NCI-H1930 (cell line): ENCODE measurements at places on chromosomes 16 and 17.

- no peak for DNase-seq
Measured at GRCh38 chr17:67194134-67194533, 50.9 kb downstream of the HELZ start.

GRCh38 chr17:69134112-69134511 lies 7.6 kb downstream of the ABCA6 start:
- DNase-seq = no peak

DNA sequence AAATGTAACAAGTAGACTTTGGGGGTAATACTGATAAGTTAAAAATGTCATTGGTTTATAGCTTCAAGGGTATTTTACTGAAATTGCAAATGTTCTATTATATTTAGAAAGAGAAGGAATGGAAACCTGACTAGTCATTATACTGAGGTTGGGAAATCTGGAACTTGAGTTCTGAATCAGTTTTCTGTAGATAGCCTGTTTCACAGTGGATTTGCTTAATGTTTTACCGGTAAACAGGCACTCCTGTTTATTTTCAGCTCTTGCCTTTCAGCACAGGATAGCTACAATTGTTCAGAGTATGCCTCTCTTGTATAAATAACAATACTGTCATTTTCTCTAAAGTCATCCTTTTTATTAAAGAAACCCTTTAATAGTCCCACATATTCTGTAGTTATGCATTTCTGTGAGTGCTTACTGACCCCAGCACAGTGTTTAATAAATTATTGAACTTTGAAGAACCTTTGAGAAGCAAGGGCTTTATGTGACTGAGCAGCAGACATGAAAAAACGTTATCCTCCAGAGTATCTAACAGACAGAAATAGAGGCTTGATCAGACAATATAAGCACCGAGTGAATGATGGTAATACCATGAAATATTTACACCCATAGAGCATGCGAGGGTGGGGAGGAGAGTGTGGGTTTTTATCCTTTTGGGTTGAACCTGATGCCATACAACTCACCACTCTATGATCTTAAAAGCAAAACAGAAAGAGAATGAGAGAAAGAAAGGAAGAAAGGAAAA lies 58.2 kb downstream of the FTO start:
- no peak for DNase-seq

DNA sequence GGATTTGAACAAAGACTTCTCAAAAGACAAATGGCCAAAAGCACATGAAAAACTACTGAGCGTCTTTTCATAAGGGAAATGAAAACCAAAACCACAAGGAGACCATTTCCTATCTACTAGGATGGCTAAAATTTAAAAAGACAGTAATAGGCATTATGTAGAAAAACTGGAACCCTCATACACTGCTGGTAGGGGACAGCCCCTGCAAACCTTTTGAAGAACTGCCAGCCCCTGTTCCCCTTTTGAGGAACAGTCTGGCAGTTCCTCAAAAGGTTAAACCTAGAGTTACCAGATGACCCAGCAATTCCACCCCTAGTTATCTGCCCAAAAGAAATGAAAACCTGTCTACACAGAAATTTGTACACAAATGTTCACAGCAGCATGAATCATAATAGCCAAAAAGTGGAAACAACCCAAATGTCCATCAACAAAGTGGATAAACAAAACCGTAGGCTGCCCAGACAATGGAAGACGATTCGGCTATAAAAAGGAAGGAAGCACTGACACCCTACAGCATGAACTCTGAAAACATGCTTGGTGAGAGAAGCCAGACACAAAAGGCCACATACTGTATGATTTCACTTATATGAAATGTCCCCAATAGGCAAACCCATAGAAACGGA lies 22.9 kb downstream of the CDIP1 start:
- no peak for DNase-seq

DNA sequence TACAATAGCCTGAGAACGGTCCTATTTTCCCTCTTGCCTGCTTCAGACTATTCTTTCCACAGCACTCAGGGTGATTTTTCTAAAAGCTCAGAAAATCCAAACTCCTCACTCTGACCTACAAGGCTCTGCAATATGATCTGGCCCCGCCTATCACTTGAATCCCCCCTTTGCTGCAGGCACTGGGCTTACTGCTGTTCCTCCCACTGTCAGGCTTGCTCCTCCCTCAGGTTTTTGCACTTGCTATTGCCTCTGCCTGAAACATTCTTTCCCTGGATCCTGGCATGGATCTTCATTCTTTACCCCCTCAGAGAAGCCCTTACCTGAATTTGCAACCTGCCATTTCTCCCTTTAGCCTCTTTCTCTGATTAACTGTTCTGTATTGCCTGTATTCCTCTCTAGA lies 52.3 kb downstream of the RPGRIP1L start:
- DNase-seq = no peak

DNA sequence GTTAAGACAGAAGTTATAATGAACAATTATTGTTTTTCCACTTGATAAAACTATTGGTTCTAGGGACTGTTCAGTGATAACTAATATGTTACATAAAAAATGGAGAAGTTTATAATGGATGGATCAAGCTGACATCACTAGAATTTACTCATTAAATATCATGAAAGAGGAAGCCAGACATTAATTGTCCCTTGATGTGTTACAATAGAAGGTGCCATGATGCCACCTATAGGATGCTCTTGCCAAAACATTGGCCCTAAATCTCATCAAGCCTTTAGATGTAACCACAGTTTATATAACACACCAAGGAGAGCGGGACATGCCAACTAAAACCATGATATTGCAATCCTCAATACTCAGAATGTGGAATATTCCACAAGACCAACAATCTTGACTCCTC lies 147.9 kb upstream of the MON1B start:
- peak; percentile 1 for DNase-seq

- DNase-seq = no peak
Measured at GRCh38 chr17:50955160-50955559, 89.0 kb upstream of the TOB1 start.
